ENCODE measurements at places on chromosomes 5 and 9. TPM values are rescaled to one million over a fixed set of nuclear protein-coding genes. Genes with fewer than 3 reads are reported as not detected.

Gene FOXD4L5
- not detected for polyA plus RNA-seq

Gene NADK2
- polyA plus RNA-seq, result 7.9 TPM

Gene GFPT2
- polyA plus RNA-seq, result 0.13 TPM

Gene PITX1
- polyA plus RNA-seq, result not detected

Gene EIF4E1B
- not detected for polyA plus RNA-seq

Gene LAMC3
- not detected for polyA plus RNA-seq

Gene IFNE
- polyA plus RNA-seq, result not detected

All from CD4-positive, alpha-beta memory T cell (primary cell).